ENCODE measurements at places on chromosomes 13 and 19. TPM values are rescaled to one million over a fixed set of nuclear protein-coding genes. Genes with fewer than 3 reads are reported as not detected.

DNA sequence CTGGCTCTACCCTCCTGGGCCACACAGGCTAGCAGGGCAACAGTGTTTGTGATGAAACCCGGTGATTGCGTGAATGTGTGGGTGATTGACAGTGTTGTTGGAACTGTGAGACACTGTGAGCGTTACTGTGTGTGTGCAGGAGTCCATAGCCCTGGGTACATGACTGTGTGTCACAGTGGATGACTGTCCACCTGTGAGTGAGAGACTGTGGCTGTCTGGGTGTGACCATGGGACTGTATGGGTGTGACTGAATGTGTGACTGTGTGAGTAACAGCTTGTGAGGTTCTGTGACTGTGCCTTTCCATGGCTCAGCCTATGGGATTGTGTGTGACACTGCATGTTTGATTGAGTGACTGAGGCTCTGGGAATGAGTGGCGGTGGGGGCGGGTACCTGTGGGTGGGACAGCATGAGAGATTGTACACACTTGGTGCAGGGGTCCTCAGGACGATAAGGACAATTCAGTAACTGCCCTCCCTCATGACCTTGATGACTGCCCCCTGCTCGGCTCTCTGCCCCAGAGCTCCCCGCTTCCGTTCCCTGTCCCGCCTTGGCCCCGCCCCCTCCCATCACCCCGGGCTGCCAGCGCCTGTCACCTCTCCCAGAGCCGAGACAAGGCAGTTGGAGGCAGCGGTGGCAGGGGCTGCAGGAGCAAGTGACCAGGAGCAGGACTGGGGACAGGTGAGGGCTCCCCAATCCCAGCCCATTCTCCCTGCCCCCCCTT is at the start of gene GIPR:
Gene GIPR (plus strand): TSS at position 602 of the 722 bp plus-strand sequence. CDS start 1,300 bp downstream, outside the sequence.
- no peak within 1 kb of the TSS for H3K27ac ChIP-seq
- peak; percentile 42 for DNase-seq
- peaks cover 35% of the 10 kb centered on the region for H3K27me3 ChIP-seq
- H3K4me1 ChIP-seq, result peaks cover 39% of the 10 kb centered on the region
- H3K4me3 ChIP-seq, result peak within 1 kb of the TSS; percentile 54
- no peaks in the 10 kb centered on the region for H3K36me3 ChIP-seq

DNA sequence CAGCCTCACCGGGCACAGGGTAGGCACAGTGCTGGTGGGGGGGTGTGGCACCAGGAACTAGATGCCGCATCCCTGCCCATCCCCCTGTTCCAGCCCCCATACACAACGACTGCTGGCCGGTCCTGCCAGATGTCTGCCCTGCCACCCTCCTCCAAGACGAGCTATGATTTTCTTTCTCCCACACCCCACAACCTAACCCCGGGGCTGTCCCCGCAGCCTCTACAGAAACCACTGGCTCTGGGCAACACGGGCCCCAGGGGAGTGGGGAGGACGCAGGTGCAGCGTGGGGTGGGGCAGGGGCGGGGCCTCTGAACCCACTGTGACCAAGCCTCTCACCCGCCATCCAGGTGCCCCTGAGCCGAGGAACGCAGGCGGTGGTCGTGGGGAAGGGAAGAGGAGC is 15.5 kb downstream of the PGLS start:
- no peaks in the 10 kb centered on the region for H3K36me3 ChIP-seq
- no peak overlapping the region for H3K4me3 ChIP-seq

DNA sequence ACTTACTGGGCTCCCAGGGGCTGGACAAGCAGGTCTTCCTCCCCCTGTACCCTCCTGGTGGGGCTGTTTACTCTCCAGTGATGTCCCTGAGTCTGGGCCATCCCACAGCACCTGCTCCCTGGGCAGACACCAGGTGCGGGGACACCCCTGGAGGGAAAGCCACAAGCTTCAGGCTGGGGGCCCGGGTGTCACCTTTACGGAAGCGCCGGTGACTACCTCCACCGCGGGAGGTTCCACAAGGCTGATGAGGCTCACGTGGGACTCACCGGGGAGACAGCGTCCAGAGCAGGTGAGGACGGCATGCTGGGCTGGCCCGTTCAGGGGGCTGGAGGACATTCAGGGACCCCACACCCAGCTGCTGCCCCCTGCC is 24.9 kb downstream of the NFILZ start:
- H3K4me3 ChIP-seq, result no peak overlapping the region
- no peak overlapping the region for H3K27ac ChIP-seq
- no peaks in the 10 kb centered on the region for H3K27me3 ChIP-seq
- H3K36me3 ChIP-seq, result no peaks in the 10 kb centered on the region
- peaks cover 9% of the 10 kb centered on the region for H3K4me1 ChIP-seq

DNA sequence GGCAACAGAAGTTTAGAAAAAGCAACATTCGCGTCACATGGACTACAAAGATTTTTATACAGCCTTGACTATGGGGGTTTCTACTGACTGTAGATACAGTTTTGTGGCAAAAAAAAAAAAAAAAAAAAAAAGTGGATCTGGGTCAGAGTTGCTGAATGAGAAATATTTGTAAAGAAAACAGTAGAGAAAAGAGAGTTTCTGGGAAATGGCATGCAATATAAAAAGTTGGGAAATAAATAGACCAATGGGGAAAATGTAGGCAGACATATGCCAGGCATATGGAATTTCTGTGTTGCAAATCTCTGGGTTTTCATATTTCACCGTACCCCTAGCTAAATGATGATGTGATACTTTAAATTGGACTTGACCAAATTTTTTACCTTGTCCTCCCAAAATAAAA is 315.3 kb downstream of the EFNB2 start:
- no peak for DNase-seq
- H3K4me3 ChIP-seq, result no peak overlapping the region
- H3K27me3 ChIP-seq, result no peaks in the 10 kb centered on the region
- H3K36me3 ChIP-seq, result no peaks in the 10 kb centered on the region

DNA sequence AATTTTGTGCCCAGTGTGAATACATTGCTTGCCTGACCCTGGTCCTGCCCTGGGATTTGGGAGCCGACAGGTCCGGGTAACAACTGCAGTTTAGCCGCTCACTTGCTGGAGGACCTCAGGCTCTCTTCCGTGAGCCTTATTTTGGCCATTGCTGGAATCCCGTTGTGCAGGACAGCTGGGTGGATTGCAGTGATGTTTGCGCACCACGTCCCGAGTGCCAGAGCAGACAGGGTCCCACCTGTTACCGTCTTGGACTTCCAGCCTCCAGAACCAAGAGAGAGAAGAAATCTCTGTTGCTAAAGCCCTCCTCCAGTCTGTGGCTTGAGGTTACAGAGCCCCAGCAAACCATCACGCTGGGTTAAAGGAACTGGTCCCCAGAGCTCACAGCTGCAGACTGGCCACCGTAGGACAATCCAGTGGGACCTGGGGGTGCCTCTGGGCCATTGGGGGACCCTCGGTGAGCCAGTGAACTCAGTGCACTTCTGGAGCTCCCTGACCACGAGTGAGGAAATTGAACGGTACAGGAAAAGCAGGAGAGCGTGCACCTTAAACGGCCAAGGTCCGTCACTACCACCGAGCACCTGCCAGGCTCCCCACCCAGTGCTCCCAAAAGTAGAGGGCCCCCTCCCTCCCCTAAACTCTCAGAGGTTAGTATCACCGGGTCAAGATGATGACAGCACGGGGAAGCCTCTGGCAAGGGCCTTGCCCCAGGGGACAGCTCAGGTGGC is 92.9 kb downstream of the GNG7 start:
- H3K27me3 ChIP-seq, result no peaks in the 10 kb centered on the region
- no peak overlapping the region for H3K27ac ChIP-seq
- H3K4me3 ChIP-seq, result no peak overlapping the region
- H3K36me3 ChIP-seq, result no peaks in the 10 kb centered on the region
- no peak for DNase-seq

- H3K27ac ChIP-seq, result no peak overlapping the region
- H3K4me3 ChIP-seq, result no peak overlapping the region
- DNase-seq, result no peak
- H3K27me3 ChIP-seq, result peaks cover 2% of the 10 kb centered on the region
- no peaks in the 10 kb centered on the region for H3K36me3 ChIP-seq
Measured at GRCh38 chr13:104487006-104487405, 1420.8 kb upstream of the SLC10A2 start.

EPSTI1 gene
- total RNA-seq, result 28.5 TPM

CEACAM8 gene
- total RNA-seq, result not detected

C13orf42 gene
- total RNA-seq, result not detected
